Fibroblast of pulmonary artery (primary cell): ENCODE measurements at places on chromosomes 2 and 18.

- DNase-seq, result no peak
Observed at GRCh38 chr2:135650721-135651120, 90.9 kb upstream of the UBXN4 start.

GRCh38 chr2:67613227-67613626, 216.1 kb downstream of the ETAA1 start:
- no peak for DNase-seq

GRCh38 chr2:10073706-10074105, 6.5 kb downstream of the CYS1 start:
- DNase-seq, result no peak

- no peak for DNase-seq
Observed at GRCh38 chr2:191597186-191597751, 80.7 kb upstream of the NABP1 start.

- DNase-seq, result no peak
Observed at GRCh38 chr18:58624011-58624410, 4.9 kb downstream of the ALPK2 start.

- DNase-seq, result no peak
Observed at GRCh38 chr2:118269408-118270051, 181.3 kb downstream of the INSIG2 start.

DNA sequence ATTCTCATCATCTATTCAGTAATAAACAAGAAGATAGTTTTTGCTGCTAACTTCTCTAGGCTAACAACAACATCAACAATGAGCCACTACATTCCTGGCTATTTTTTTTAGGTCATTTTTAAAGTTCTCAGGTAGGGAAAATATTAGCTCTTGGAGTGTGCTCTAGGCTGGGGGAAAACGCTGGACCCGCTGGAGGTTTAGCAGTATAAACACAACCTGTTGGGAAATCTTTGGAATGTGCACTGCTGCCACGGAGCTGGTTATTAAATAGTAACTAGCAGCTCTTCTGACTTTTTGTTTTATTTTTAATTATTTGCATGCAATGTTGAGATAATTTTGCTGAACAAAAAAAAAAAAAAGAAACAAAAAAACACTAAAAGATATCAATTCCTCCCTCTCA, 892.1 kb upstream of the ACVR2A start:
- DNase-seq, result no peak

GRCh38 chr2:169808221-169808620, 9.6 kb downstream of the SSB start:
- peak; percentile 57 for DNase-seq

DNA sequence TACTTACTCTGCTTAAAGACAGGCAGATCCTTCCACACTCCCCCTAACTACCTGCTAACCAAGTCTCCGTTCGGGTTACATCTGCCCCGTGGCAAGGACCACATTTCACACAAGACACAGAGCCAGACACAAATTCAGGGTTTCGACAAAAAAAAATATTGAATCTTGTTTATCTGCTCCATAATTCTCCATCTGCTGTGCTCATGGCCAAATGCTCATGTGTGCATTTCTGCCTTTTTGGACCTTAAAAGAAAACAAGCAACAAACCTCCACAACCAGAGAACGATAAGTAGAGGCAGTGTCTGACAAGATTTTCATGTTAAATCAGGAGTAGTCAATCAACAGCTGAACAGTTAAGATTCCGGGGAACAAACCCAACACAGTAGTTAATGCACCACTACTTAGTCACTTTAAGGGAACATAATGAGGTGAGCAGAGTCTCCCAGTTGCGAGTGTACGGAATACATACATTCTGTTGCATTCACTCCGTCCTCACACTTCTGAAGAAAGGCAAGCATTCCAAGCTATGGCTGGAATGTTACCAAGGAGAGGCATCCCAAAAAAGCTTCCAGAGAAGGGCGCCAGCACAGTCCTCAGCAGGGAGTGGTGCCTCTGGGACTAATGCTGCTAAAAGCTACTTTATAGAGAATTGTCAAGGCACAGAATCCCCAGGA, 121.0 kb downstream of the ANKRD44 start:
- no peak for DNase-seq

GRCh38 chr2:144004742-144005141, 515.2 kb downstream of the ZEB2 start:
- DNase-seq, result no peak

- DNase-seq, result peak; percentile 9
Observed at GRCh38 chr2:128026448-128027277, 1.2 kb downstream of the SAP130 start.

- DNase-seq, result no peak
Observed at GRCh38 chr2:216932863-216933548, 73.1 kb upstream of the TNP1 start.

- no peak for DNase-seq
Observed at GRCh38 chr2:220648628-220649027, 923.5 kb downstream of the EPHA4 start.

- peak; percentile 48 for DNase-seq
Observed at GRCh38 chr18:33470216-33470615, 29.7 kb upstream of the CCDC178 start.

DNA sequence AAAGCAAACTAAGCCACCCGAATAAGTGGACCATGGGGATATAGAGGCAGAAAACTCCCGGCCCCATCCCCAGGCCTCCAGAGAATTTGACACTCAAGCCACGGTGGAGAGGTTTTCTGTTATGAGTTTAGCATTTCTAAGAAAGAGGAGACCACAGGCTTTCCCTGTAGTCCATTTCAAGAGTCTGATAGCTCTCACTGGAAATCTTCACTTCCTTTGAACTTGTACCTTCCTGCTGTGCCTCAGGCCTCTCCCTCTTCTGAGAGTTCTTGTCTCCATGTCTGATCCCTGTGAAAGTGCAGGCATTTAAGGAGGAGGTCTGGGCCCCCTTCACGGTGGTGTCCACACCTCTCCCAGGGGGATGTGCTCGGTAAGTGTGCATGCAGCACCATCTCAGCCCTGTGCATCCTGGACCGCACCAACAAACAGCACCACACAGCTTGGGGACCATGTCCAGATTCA, 113.7 kb downstream of the BCL2 start:
- DNase-seq, result no peak

GRCh38 chr2:231696004-231696367, 12.3 kb upstream of the PTMA start:
- DNase-seq, result no peak

DNA sequence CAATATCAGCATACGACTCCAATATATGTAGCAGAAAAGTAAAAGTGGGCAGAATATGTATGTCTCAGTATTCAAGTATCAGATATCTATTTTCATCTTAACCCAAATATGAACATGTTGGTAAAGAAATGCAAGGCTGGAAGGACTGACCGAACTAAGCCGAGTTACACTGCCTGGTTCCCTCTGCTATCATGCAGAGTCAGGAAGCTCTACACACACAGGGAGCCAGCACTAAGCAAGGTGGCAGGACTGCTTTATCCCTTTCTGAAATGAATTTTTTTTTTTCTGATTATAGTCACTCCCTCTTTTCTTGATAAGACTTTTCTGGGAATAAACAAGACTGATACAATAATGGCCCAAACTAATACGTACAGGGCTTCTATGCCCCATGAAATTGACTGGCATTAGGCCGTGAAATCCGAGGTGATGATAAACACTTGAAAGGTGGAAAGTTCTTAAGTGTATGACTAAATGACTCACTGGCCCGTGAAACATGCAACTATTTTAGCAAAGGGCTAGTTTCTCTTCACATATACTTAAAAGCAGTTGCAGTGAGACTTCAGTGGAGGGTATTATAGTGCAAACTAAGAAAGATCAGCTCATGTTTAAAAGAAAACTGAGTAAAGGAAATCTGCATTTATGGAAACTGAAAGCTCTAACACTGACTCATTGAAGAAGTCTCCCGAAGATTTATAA, 14.9 kb downstream of the DPP4 start:
- no peak for DNase-seq

DNA sequence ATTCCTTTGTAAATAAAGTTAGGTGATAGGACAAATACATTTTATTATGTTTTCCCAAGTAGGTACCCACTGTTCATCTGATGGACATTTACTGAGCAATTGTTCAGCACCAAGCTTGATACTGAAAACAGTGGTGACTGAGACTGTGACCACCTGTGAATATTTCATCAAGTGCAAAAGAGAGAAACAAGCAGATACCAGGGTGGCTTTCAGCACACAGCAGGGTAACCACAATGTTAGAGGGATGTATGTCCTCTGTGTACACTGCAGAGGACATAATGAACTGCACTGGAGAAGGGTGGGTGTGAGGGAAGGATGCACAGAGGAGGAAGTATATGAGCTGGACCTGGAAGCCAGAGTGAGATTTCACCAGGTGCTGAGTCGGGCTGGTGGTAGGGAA, 411.8 kb downstream of the RAD51AP2 start:
- DNase-seq, result no peak

DNA sequence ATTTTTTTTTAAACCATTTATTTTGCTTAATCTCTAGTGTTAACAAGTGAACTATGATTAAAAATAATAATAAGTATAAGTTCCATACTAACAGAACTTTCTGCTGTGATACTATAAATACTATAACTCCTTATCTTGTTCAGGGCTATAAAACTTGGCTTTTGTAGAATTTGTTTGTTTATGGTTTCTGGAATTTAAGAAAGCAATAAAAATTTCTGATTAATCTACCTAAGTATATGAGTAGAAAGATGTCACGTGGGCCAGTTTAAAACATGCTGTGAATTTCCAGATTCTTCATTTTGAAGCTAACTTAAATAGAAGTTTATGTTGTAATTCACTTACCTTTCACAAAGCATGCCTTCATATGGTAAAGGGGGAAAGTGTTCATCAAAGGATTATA, 1236.3 kb upstream of the ACVR2A start:
- no peak for DNase-seq

DNA sequence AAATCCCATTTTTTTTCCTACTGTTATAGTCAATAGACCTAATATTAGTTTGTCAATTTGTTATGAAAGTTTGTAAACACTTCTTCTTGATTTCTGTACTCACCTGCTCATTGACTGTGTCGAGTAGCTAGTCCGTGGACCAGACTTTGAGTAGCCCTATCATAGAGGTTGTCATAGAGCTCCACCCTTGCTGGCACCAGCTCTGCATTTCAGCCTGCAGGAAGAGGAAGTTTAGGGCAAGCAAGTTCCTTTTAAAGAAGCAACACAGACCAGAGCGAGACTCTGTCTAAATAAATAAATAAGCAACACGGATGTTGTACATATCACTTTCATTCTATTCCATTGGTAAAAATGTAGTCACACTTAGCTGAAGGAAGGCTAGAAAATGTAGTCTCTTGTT, 74.0 kb downstream of the MCFD2 start:
- no peak for DNase-seq

DNA sequence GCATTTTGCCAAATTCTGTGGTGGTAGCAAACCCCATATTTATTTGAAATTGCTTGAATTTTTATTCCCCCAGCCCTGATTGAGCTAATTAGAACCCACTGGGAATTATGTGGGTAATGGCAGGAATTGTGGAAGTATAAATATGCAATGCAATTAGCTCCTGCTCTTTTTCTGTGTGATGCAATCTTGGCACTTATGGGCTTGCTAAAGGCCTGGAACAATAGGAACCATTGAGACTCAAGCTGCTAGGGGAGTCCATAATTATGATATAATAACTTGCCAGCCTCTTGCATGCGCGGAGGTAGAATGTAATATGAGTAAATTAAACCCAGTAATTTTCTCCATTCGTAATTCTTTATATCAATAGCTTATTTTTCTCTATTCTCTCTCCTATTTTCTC, 267.6 kb upstream of the THSD7B start:
- no peak for DNase-seq

GRCh38 chr2:224523626-224524577, 61.3 kb downstream of the CUL3 start:
- no peak for DNase-seq

DNA sequence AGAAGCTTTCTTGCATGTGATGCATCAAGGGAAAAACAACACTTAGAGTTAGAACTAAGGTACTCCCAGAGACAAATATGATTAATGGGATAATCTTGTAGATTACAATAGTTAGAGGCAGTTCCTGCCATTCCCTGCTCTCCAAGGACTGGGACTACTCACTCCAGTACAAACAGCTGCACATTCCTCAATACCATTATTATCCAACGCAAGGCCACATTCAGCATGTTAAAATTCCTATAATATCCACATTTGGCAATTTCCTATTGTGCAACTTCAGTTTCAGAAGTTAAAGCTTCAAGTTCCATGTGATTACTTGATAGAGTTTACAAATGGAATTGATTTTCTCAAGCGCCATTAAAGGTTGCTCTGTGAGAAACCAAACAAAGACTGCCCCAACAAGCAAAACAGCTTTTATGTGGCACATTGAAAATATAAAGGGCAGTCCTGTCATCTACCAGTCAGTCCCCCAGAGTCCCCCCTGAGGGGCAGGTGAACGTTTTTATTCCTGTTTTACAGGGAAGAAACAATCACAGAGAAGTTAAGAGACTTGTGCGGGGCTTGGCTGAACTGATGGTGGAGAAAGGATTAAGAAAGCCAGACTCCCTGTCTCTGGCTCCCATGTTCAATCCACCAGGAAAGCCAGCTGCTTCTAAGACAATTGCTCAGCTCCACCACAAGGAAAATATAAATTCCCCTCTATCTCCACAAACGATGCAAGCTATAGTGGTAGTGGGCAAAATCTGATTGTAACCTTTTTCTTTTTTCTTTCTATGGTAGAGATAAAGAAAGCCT, 72.6 kb downstream of the TXNL1 start:
- peak; percentile 93 for DNase-seq

DNA sequence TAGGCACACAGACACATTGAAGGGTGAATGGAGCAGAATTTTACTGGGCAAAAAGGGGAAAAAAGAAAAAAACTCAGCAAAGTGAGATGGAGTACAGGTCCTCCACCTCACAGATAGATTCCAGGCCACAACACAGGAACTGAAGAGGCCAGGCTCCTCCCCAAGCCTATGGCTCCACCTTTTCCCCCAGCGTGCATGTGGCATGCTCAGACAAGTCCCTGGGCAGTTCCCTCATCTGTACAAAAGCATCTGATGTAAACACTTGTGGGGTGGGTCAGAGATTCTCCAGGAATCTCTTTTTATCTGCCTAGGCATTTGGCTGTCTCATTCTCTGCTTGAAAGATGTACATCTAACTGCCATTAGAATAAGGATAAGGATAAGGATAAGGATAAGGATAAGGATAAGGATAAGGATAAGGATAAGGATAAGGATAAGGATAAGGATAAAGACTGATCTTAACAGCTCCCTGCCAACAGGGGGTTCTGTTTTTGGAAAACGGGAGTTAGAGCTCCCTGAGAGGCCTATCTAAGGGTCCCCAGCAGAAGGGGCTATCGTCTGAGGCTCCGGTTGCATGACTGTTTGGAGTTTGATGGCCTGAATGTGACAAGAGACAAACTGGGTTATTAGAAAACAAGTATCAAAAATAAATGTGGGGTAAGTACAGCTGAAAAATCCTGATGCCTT, 17.2 kb upstream of the ASXL3 start:
- peak; percentile 49 for DNase-seq

DNA sequence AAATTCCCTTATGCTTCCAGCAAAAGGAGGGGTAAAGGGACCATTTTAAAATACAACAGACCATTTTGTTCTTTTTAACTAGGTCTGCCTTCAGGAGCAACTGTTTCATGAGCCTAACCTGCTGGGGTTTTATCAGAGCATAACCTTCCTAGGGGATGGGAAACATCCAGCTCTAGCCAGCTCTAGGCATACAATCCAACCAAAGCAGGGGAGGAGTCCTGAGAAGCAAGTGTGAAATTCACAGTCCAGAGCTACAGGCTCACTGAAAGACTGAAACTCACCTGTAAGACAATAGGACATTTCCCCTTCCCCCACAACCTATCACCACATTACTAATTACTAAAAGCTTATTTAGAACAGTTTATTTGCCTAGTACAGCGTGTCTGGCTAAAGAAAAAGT, 1296.6 kb upstream of the DDX18 start:
- DNase-seq, result no peak

- DNase-seq, result peak; percentile 70
Observed at GRCh38 chr2:68357605-68358337, 7.3 kb upstream of the PLEK start.

GRCh38 chr2:229768235-229768634, 53.9 kb upstream of the DNER start:
- peak; percentile 35 for DNase-seq
